ENCODE measurements at places on chromosomes 4 and X.

- no peak for DNase-seq
These were observed 72.2 kb upstream of the ELOVL6 start for GRCh38 chr4:110270492-110271197.

DNA sequence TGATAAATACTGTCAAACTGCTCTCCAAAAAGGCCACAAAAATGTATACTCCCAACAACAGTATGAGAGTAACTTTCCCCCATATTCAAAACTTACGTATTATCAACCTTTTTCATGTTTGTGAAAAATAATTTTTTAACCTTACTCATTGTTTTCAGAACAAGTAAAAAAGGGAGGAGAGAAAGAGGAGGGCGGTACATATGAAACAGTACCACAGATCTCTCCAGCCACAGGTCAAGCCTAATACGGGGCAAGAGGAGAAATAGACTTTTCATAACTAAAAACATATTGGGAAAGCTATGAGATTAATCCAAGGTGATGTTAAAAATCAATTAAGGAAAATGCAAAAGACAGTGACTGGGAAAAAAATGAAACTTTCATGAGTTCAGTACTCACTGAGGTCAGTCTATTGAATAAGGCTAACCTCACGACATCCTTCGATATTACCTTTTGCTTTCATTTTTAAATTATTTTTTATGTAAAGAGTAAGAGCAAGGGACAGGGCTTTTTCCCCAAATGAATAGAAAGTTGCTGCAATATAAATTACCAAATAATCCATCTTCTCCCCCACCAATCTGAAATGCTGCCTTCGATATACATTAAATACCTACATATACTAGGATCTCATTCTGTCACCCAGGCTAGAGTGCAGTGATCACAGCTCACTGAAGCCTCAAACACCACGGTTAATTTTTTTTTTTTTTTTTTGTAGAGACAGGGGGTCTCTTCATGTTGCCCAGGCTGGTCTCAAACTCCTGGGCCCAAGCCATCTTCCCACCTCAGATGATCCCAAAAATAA lies 25.3 kb downstream of the FBXW7 start:
- no peak for DNase-seq

DNA sequence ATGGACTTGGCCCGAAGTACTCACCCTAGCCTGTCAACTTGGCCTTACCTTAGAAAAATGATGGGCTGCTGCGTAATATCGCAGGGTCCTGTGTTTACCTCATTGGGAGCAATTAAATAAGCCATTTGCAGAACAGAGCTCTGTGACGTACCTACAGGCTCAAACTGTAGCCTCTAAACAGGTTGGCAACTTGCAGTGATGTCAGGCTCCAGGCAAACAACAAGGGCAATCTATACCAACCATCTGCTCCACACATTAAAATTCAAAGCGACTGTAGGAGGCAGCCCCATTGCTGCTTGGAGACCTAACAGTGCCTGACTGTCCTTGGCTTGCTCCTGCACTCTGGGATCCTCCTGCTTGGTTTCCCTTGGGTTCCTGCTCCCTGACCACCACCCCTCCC lies 17.2 kb downstream of the VGLL1 start:
- DNase-seq: no peak

DNA sequence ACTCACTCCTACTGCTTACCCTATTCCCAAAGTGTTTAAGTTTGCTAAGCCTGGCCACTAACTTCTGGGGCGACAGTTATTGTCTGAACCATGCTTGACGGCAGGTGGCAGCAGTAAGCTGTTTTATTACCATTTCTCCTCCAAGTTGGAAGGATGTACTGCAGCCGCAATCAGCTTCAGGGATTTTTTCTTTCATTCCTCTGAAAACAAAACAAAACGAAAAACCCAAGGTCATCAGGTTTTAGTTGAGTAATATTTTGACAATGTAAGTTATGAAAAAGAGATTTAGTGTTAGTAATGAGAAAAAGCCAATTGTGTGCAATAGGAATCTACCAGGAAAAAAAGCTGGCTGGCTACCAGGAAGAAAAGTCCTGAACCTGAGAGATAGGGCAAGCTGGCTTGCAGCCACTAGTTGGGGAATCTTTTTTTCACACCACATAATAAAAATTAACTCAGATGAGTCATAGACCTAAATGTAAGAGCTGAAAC lies 13.2 kb upstream of the RAB9B start:
- peak; percentile 58 for DNase-seq

- no peak for DNase-seq
These were observed 108.8 kb upstream of the STIM2 start for GRCh38 chr4:26751838-26752237.

DNA sequence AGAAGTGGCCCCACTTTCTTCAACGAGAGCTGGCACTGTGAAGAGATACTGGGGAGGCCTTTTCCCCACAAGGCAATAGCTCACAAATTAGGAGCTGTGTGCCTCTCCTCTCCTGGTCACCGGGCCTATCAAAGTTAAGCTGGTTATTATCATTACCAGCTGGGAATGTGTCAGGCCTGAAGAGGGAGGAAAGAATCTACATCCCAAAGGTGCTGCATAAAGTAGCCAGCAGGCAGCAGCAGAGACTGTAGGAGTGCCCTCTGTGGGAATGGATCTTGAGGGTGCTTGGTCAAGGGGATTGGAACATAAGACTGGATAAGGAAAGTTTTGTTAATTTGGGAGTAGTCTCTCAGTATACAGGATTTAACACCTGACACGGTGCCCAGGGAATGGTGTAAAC lies 9.1 kb upstream of the TMPRSS11D start:
- DNase-seq: no peak

DNA sequence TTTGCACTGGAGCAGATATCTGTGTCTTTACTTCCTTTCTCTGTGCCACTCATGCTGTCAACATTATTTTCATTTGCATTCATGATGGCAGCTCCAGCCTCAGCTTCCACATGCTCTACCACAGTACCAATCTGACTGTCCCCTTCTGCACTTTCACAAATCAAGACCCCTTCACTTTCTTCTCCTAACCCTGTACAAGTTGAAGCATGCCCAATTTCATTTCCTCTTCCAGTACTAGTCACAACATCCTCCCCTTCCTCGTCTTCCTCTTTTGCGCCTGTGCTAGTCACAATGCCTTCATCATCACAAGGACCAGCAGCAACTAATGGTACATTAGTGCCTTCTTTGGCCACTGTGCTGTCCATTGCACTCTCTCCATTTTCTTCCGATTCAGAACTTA lies 26.5 kb downstream of the BOD1L1 start:
- no peak for DNase-seq

- DNase-seq: no peak
These were observed 111.7 kb downstream of the SNCA start for GRCh38 chr4:89725268-89725667.

DNA sequence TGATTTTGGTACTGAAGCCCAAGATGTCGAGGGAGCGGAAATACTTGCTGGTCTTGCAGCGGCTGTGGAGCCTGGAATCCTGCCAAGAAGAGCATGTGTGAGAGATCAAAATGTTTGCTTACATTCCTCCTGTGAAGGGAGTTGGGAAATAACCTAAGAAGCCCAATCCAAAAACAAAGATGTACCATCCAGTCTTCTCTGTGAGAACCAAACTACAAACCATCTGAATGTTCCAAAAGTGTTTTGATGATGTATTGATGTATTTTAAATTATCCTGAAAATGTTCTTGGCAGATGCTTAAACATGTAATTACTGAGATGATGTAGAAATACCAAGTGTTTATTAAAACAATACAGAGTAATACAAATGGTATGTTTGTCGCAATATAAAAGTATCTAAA lies 10.1 kb upstream of the ADH1A start:
- no peak for DNase-seq

DNA sequence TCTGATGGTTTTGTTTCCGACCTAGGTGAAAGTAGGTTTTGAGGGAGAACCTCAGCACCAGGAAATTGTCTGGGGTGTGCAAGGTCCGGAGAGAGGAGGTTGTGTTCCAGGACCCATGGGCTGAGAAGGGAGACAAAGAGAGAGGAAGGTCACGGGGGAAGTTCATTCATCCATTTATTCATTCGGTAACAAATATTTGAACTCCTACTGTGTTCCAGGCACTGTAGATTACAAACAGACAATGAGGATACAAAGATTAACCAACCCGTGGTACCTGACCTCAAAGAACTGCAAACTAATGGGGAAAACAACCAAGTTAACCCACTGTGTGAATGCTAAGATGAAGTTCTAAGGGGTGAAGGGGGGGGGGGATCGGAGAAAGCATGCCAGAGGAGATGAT lies 1.8 kb upstream of the GPC3 start:
- no peak for DNase-seq

- DNase-seq: no peak
These were observed 176.2 kb upstream of the LNX1 start for GRCh38 chr4:53767482-53767881.

DNA sequence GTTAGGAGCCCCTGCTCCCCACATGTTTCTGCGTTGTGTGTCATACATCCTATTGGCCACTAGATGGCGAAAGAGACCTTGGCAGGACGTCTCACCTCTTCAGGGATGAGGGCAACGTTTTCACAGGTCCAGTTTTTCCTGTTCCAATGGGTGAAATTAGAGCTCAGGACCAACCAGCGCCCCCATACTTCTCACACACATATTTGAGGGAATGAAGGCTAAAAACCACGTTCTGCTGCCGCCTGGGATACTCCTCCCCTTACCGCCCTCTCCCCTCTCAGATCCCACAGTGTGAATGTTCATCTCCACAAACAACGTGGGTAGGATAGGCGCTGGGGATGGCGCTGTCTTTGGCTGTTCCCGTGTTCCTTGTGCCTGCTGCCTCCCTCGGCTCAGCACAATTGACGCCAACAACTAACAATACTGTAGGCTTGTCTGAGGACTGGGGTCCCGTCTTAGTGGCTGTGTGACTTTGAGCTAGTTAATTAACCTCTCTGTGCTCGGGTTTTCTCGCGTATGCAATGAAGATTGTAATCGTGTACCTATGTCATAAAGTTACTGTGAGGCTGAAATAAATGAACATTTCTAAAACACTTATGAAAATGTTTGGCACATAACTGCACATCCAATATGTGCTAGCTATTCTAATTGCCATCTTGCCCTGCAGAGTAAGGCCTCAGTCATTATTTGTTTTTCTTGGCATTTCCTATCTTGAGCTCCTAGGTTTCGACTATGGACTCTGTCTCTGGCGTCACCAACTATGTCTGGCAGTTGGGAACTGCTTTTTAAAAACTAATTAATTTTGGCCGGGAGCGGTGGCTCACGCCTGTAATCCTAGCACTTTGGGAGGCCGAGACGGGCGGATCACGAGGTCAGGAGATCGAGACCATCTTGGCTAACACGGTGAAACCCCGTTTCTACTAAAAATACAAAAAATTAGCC lies 181.3 kb upstream of the STK26 start:
- peak; percentile 40 for DNase-seq

DNA sequence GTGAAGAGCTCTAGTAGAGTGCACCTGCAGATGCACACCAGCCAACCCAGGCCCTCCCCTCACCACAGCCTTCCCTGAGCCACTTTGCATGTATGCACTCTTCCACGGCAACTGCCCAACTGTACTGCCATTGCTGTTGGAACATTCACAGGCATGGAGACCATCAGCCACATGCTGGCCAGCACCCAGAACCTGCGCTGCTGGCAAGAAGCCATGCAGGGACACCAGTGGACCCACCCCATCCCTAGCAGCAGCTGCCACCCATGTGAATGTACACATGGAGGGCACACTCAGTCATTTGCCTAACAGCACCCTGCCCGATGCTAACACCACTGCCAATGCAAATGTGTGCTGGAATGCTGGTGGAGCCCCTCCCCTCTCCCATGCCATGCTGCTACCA lies 35.6 kb downstream of the FAM47B start:
- no peak for DNase-seq

- DNase-seq: no peak
These were observed 82.0 kb upstream of the CPEB2 start for GRCh38 chr4:14920237-14920636.

DNA sequence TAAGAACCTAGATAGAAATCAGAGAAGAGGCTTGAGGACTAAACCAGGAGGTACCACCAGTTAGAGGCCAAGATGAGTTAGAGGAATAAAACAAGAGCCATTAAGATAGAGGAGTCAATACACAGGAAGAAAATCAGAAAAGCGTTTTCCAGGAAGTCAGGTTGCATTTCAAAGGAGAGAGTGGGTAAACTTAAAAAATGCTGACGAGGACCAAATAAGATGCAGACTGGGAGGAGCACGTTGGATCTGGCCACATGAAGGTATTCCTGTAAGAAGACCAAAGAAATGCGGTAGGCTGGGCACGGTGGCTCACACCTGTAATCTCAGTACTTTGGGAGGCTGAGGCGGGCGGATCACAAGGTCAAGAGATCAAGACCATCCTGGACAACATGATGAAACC lies 533.1 kb upstream of the TENM3 start:
- DNase-seq: no peak

DNA sequence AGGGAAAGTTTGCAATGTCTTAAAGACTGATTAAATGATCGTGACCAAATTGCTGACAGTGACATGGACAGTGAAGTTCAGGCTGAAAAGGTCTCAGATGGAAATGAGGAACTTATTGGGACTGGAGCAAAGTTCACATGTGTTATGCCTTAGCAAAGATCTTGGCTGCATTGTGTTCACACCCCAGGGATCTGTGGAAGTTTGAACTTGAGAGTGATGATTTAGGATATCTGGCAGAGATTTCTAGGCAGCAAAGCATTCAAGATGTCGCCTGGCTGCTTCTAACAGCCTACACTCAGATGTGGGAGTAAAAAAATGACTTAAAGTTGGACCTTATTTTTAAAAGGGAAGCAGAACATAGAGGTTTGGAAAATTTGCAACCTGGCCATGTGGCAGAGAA lies 21.4 kb downstream of the SCARB2 start:
- DNase-seq: no peak

DNA sequence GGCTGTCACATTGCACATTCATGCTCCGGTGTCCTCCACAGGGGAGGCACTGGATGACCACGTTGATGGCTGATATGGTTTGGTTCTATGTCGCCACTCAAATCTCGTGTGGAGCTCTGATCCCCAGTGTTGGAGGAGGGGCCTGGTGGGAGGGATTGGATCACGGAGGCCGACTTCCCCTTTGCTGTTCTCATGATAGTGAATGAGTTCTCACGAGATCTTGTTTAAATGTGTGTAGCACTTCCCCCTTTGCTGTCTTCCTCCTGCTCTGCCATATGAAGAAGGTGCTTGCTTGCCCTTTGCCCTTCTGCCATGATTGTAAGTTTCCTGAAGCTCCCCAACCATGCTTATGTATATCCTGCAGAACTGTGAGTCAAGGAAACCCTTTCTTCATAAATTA lies 22.3 kb upstream of the NAT8L start:
- DNase-seq: no peak

GRCh38 chrX:7889135-7889534 lies 38.1 kb downstream of the PNPLA4 start:
- no peak for DNase-seq

GRCh38 chr4:43132010-43132582 lies 239.6 kb downstream of the GRXCR1 start:
- DNase-seq: peak; percentile 33

DNA sequence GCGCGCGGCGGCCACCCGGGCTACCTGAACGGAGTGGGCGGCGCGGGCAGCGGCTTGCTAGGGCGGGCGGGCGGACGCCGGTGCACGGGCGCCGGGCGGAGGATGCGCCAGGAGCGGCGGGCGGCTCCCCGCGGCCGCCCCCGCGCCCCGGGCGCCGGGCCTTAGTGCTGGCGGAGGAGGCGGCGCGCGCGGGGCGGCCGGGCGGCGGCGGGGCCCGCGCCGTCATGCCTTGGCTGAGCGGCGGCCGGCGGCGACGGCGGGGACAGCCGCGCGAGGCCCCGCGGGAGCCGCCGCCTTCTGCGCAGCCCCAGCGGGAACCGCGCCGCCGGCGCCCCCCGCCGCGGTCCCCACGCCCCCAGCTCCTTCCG lies 48.2 kb downstream of the CLDN34 start:
- no peak for DNase-seq

Measured in stimulated activated CD4-positive, alpha-beta T cell treated with anti-CD3 and anti-CD28 coated beads, Interleukin-12 subunit alpha, Interleukin-12 subunit beta, amount 100 ng/mL, for 48 hours (primary cell).